Activated CD4-positive, alpha-beta T cell treated with anti-CD3 and anti-CD28 coated beads, Interleukin-2, amount 10 ng/mL, durations not matched to agents 7 days and 5 days (primary cell): ENCODE measurements at places on chromosomes 6 and 20.

GRCh38 chr20:34437330-34437986 lies 74.4 kb downstream of the ITCH start:
- DNase-seq: no peak

- DNase-seq: no peak
These were observed 35.3 kb downstream of the EFCAB8 start for GRCh38 chr20:32894026-32894483.

DNA sequence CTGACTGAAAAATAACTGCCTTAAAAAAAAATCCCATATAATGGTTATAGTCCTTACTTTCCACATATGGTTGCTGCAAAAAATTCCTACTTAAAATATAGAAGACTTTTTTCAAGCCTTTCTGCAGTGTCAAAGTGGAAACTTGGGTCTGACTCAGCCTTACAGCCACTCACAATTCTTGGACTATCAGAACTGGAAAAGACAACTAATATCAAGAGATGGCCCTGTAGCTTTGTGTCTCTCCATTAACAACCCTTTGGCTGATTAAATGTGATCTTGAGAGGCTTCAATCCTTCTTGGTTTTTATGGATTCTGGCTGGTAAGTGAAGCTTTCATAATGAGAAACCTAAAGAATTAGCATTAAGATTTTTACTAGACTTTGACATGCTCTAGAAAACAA lies 307.8 kb downstream of the RNGTT start:
- DNase-seq: no peak

DNA sequence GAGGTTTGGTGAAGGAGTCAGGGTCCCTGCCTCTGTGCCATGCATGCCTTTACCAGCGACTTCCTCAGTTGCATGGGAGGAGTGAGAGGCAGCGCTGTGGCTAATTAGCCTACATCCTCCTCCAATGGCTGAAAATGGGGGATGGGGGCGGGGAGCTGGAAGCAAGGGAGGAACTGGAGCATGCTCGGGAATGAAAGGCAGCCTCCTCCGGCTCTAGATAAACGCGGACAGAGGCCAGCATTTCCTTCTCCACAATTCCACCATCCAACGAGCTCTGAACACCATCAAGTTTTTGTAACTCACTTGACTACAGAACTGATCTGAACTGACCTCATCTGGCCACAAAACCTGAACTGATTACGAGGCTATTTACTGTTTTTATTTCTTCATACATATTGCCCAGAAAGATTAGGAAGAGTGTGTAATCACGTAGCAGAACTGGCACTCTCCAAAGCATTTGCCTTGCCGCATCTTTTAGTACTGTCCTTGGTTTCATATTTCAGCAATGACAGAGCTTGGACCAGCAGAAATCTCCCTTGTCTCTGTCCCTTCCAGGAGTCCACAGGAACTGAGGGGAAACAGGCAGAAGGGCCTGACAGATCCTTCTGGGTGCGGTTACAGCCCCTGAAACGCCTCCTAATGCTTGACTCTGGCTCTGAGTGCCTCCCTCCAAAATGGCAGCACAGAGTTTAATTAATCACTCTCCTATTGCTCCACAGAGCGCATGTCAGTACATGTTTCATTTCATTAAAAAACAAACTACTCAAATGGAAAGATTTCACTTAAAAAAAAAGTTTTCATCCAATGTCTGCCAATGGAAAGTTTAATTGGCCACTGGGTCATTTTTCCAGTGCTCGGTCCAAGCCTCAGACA lies 58.2 kb upstream of the TRAF3IP2 start:
- no peak for DNase-seq

GRCh38 chr20:10303852-10304251 lies 85.2 kb downstream of the SNAP25 start:
- no peak for DNase-seq

DNA sequence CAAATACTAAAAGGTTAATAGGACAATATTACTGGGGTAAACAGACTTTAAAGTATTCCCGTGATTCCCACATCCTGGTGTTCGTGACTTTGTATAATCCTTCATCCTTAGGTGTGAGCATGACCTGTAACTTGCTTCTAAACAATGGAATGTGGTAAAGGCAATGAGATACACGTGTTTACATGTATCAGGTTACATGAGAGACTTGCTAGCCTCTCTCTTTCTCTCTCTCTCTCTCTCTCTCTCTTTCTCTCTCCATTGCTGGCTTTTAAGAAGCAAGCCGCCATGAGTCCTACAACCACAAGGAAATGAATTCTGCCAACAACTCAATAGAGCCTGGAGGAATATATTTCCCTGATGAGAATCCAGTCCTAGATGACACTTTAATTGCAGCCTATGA lies 83.9 kb upstream of the LGSN start:
- no peak for DNase-seq

DNA sequence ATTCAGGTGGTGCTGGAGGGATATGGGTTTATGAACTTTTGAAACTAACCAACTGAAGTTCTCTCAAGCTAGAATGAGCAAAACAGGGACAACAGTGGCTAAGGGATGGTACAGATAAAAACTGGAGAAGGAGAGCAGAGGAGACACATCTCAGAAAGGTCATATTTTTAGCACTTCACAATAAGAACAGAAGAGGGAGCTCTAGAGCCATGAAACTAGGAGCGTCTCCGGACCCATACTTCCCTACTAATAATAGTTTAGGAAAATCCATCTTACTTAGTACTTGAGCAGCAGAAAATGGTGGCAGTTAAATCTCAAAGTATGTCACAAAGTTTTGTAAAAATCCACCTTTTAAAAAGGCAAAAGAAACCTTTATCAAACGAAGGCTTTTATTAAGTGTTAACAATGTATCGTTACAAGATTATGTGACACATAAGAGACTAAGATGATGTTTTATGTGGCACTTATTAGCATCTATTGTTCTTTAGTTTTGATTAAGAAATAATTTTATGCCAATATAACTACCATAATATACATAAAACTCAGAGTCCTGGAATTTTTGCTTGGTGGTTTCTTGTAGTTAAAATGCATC lies 278.6 kb downstream of the TBC1D32 start:
- no peak for DNase-seq

- no peak for DNase-seq
These were observed 29.8 kb upstream of the NEDD9 start for GRCh38 chr6:11262242-11262641.

- no peak for DNase-seq
These were observed 12.4 kb upstream of the CCN6 start for GRCh38 chr6:112041535-112041934.
